Activated CD8-positive, alpha-beta memory T cell treated with anti-CD3 and anti-CD28 coated beads for 4 hours (primary cell): ENCODE measurements at places on chromosomes 2 and 18.

DNA sequence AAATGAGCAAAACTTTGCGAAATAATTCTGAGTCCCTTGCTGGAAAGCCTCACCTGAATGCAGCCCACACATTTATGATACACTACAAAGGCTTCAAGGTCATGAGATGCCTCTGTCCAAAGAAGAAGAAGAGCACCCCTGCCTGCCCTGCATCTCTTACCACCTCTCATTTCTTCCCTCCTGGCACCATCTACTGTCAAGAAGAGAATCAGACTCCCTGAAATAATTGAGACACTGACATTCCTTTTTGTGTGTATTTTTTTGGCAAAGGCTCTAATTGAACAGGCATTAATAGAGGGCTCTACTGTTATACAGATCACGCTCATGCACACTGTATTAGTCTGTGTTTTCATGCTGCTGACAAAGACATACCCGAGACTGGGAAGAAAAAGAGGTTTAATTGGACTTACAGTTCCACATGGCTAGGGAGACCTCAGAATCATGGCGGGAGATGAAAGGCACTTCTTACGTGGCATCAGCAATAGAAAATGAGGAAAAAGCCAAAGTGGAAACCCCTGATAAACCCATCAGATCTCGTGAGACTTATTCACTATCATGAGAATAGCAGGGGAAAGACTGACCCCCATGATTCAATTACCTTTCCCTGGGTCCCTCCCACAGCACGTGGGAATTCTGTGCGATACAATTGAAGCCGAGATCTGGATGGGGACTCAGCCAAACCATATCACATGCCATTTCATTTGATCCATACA is 176.3 kb downstream of the ALPK2 start:
- DNase-seq: no peak

- DNase-seq: no peak
These were observed 204.6 kb upstream of the TNP1 start for GRCh38 chr2:217064234-217065011.

DNA sequence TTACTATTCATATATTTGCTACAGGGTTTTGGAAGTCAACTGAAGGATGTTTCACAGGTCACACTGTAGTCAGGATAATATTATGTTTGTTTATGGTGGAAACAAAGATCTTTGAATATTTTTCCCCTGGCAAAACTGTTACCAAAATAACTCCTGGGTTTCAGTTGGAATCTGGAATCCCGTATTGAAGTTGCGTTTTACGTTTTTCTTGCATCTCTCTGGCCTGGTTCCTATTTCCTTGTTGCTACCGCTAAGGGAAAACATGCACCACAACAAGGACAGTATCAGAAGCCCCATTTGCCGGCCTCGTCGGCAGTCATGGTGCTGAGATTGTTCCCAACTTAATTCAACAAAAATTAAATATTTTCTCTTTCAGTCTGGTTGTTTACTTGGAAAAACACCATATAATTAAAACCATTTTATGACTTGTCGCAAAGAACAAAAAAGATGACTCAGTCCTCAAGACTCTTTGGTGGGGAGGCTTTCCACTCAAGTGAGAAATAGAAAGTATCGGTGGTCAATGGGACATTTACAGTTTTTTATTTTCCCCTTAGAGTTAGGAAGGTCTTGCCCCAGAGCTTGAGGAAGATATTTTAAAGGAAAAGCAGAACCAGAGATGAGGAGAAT is 42.3 kb downstream of the EN1 start:
- no peak for DNase-seq

DNA sequence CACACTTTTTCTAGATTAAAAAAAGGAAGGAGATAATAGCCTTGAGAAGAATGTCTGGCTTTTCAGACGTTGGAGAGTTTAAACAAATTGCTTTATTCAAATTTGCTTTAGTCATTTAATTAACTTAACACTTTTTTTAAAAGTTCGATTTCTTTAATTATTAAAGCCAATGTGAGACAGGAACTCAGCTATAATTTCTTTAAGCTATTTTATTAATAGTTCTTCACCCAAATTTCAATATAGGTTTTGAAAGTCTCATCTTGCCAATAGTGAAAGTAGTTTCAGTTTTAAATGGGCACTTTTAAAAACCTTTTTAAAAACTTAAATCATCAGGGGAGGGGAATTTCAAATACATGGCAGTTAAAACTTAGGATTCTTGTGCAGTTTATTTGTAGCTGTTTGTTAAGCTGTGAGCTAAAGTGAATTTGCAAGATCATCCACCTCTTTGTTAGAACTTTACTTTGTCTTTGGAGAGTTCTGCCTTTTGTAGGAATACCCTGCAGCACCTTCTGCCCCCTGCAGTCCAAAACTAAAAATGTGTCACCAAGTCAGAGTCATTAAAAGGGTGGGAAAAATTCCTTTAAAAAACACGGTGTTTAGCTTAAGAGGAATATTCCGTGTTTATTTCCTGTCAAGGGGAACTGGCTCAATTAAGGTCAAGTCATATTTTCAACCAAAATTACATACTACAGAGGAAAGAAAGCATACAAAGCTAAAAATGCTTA is 4.6 kb downstream of the TGIF1 start:
- DNase-seq: no peak

- DNase-seq: no peak
These were observed 22.9 kb downstream of the TGIF1 start for GRCh38 chr18:3472681-3473544.

DNA sequence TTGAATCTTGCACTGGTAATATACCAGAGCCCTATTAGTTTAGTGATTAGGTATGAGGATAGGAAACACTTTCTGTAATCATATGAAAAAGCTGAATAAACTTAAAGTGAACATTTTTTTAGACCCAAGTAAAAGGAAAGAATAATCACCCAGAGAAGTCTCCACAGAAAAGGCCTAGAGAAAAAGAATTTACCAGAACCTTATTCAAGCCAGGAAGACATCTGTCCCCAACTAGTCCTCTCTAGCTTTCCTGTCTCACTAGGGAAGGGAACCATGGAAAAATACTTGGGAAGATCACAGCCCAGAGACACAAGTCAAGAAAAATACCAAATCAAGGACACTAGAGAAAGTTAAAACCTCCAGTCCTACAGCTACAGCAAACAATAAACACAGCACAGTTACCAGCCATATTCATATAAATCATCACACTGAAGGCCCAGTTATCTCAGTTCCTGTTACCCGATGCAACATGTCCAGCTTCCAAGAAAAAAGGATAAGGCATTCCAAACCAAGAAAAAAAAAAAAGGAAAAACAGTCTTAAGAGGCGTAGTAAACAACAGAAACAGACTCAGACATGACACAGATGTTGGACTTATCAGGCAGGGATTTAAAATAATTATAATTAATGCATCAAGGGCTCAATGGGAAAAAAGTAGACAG is 461.5 kb downstream of the IRS1 start:
- no peak for DNase-seq

GRCh38 chr2:152655880-152656279 is 61.4 kb downstream of the PRPF40A start:
- DNase-seq: no peak

DNA sequence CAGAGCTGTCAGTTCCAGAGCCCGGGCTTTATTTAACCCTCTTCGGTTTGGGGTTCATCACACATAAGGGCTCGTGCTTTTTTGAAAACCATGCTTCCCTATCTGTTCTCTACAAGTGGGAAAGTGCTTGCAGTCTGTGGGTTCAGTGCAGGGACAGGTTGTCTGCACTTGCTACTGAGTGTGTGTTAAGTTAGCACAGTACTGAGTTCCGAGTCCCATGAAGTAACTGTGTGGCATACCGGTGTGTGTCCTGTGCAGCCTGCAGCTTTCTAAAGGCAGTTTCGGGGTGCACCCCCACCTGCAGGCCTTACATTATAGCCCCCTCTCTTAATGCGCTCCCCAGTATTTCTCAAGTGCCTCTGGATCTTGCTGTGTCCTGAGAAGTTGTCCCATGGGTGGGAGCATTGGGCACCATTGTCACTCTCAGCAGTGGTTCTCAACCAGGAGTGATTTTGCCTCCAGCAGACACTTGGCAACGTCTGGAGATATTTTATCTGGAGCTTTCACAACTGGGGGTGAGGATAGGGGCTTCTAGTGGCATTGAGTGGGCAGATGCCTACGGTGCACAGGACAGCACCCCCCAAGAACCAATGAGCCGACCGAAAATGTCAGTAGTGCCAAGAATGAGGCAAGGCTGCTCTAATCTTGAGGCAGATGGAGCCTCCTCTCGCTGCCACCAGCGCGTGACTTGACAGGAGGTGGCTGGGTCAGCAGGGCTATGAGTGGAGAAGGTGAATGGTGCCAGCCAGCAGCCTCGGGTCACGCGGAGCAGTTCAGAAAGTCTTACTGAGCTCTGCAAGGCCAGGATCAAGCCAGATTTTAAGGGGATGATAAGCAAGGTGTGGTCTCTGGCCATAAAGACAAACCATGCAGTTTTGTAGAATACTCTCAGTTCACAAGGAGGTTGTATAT is 152.2 kb downstream of the SMAD7 start:
- no peak for DNase-seq

GRCh38 chr18:57060814-57061213 is 86.1 kb upstream of the BOD1L2 start:
- no peak for DNase-seq

- no peak for DNase-seq
These were observed 84.8 kb downstream of the STPG4 start for GRCh38 chr2:47070155-47070919.

DNA sequence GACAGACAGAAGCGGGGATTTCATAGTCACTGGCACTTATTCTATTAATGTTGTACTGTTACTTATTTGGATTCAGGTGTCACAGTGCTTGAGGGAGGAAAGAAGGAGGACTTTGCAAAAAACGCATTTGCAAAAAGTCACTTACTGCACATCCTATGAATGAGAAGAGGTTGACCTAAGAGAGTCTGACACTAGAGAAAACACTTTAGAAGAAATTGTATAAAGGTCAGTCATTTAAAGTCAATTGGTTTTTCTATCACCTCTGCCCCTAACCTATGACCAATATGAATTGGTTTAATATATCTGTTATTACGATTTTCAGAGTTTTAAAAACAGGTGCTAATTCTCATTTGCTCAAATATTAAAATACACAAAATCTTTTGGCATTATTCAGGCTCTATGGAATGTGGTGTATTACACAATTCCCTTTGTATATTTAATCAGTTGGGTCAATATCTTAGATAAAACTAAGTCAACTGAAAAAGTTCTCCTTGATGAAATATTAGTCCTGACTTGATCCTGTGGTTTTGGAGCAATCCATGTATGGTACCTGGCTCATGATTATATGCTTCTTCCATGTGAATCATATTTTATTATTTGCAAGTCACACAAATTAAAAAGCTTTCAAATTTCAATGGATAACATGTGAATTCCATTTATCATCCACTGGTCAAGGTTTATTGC is 157.4 kb downstream of the CDH2 start:
- no peak for DNase-seq

- no peak for DNase-seq
These were observed 1728.3 kb downstream of the SUCLG1 start for GRCh38 chr2:82730811-82731210.

- no peak for DNase-seq
These were observed 69.2 kb downstream of the KCTD1 start for GRCh38 chr18:26479065-26479680.

- no peak for DNase-seq
These were observed 199.7 kb downstream of the MYO3B start for GRCh38 chr2:170377500-170378207.

DNA sequence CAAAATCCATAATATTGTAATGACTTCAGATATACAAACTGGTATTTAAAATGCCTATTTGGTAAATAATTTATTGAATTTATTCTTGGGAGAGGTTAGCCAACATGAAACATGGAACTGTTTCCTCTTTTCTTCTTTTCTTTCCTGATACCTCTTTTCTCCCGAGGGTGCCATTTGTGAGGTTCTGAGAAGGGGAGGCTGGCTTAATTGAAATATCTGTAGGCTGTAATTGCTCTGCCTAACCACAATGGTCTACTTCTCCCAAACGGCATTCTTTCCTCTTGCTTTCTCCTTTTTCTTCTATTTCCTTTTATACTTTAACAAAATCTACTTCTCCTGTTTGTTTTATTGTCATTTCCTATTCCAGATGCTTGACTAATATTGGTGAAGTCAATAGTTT is 114.9 kb downstream of the TCF4 start:
- DNase-seq: no peak

GRCh38 chr2:20674974-20675679 is 8.2 kb downstream of the GDF7 start:
- no peak for DNase-seq

GRCh38 chr2:14125624-14126293 is 506.8 kb upstream of the LRATD1 start:
- DNase-seq: no peak

DNA sequence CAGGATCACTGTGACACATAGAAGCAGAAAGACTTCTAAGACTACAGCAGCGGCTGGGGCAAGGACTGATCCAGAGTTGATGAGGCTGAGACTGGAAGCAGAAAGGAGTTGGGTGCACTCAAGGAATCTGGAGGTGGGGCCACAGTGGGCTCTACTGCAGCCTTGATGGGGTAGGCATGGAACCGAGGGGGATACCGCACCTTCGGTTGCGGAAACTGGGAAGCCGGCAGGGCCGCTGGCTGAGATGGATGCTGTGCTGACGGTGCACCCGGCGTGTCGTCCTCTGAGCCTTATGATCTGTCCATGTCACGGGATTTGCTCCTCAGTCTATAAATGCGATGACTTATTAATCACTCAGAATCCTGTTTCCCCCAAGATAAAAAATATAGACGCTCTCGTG is 473.5 kb upstream of the MYT1L start:
- DNase-seq: no peak

DNA sequence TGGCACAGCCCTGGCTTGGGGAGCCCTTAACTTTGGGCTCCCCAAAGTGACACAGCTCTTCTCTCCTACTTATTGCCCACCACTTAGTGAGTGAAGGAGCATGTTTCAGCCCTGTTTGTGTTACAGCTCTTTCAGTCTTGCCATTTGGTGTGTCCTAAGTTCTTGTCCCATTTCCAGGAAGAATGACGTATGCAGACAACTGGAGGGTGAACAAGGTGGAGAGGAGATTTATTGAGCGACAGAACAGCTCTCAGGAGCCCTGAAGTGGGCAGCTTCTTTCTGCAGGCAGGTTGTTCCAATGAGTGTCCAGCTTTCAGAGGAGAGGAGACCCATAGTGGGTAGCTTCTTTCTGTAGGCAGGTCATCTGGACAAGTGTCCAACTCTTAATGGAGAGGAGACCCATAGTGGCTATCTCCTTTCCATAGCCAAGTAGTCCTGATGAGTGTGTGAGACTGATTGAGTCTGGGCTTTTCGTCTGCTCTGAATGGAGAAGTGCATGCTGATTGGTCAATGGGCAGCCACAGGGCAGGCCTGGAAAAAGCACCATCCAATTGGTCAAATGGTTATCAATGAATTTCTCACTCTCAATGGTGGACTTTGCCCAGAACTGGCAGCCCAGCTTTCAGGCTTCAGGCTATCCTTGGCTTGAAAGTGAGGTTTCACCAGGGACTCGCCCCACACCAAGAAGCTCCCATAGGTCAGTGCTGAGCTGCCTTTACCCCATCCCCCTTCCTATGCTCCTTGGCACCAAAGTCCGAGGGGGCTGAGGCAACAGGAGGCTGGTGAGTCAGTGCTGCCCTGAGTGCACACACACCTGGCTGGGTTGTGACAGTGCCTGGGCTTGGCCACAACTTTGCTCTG is 688.2 kb downstream of the NYAP2 start:
- DNase-seq: no peak
